ENCODE measurements at places on chromosomes 6 and 20. TPM values are rescaled to one million over a fixed set of nuclear protein-coding genes. Genes with fewer than 3 reads are reported as not detected.

- DNase-seq = peak; percentile 73
These were observed 14.5 kb upstream of the KCNK5 start for GRCh38 chr6:39243809-39244208.

GRCh38 chr6:44850312-44850711 lies 462.8 kb downstream of the CDC5L start:
- no peak for DNase-seq

ABHD16B gene
- total RNA-seq = not detected

DNA sequence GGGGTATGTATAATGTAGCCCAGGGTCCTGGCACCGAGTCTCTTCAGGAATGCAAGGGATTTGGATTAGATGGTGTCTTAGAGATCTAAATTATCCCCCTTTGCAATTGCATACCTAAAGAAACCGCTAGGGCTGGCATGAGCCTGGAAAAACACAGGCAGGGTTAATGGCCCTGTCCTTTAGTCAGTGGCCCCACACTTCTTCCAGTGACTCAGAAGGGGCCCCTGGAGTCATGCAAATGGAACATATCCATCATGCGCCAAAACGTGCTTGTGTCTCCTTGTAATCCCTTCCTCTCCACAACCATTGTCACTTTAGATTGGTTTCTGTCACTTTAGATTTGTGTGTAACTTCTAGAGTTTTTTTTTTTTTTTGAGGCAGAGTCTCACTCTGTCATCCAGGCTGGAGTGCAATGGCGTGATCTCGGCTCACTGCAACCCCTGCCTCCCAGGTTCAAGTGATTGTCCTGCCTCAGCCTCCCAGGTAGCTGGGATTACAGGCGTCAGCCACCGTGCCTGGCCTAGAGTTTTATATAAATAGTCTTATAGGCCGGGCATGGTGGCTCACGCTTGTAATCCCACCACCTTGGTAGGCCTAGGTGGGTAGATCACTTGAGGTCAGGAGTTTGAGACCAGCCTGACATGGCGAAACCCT lies 8.7 kb upstream of the MYBL2 start:
- DNase-seq = no peak

BNIP5 gene
- not detected for total RNA-seq

Measured in ascending aorta (tissue), 2 donors.